ENCODE measurements at places on chromosomes 7 and 10.

DNA sequence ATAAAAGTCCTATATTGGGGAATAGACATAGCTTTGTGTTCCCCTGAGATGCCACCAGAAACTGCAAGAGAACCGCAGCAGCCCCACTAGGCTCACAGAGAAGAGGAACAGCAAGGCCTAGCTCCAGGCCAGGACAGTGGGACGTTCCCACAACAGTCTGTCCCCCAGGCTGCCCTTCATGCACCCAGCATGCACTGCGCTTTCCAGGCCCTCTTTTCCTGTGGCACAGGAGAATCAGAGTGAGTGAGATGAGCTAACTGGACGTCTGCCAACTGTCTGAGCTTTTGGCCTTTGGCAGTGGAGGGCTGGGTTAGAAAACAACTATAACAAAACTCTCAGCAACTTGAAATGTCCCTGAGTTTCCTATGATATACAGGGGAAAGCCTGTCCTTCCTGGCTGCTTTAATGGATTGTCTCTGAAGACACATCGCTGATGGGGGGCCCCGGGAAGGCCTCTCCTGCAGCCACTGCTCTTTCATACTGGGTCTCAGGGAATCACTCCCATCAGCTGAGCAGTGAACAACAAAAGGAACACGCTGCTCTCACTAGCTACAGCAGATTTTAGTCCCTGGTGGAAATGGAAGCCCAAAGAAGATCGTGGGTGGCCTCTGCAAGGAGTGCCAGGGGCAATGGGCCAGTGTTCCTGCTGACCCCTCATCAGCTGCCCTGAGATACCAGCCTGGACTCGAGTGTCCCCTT is 53.5 kb downstream of the PODXL start:
- DNase-seq: peak; percentile 51

DNA sequence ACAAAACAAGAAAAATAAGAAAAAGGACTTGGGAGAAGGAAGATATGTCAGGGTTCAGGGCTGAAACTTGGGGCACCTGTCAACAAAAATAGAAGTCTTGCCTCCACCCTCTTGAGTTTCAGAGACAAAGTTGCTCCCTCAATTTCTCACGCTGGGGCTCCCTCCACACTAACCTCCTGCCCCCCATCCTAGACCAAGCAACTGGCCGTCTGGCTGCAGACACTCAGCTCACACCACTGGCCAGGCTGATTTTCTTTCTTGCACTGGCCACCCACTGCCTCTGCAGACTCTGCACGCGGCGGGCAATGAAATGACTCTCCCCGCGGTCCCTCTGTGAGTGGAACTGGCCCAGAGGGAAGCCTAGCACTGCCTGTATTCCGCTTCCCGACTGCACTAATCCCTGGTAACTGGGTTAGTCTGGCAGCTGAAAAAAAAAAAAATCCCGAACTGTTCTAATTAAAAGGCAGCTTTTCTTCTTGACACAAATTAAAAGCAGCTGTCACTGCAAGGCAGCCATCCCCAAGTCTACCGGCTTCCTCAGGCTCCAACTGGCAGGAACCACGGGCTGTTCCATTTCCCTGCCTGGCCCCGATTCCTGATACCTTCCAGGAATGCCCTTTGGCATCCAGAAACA is 83.5 kb downstream of the SPDYE5 start:
- DNase-seq: peak; percentile 84

DNA sequence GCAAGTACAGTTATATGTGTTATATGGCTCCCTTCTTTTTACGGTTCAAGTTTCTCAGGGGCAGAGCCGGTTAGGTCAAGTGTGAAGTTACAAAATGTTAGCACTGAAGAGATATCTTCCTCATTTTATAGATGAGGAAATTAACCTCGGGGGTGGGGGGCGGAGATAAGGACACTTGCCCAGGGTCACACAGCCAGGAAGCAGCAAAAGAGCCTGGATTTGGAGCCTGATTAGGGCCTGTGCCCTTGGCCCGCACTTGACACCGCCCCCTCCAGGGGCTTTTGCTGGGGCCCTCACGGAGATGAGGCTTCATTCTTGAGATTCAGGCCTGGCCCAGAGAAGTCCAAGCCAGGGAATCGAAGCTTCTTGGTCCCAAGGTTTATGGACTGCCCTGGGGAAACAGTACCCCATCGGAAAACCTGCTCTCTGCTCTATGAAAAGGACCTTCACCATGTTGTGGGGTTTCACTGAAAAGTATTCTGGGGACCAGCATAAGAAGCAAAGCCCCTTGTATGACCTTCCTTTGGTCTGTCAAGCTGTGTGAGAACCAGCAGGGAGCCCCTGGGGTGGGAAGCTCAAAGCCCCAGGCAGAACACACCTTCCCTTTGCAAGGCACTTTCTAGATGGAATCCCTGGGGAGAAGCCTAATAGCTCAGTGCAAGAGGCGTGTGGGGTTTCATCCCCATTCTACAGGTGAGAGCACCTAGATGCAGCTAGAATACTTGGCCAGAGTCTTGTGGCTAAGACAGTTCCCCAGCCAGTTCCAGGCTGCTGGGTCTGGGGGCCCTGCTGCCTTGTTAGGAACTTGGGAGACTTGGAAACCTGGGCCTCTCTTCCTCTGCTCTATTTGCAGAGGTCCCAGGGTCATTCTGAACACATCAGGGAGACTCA is 21.9 kb downstream of the UNC5B start:
- no peak for DNase-seq

DNA sequence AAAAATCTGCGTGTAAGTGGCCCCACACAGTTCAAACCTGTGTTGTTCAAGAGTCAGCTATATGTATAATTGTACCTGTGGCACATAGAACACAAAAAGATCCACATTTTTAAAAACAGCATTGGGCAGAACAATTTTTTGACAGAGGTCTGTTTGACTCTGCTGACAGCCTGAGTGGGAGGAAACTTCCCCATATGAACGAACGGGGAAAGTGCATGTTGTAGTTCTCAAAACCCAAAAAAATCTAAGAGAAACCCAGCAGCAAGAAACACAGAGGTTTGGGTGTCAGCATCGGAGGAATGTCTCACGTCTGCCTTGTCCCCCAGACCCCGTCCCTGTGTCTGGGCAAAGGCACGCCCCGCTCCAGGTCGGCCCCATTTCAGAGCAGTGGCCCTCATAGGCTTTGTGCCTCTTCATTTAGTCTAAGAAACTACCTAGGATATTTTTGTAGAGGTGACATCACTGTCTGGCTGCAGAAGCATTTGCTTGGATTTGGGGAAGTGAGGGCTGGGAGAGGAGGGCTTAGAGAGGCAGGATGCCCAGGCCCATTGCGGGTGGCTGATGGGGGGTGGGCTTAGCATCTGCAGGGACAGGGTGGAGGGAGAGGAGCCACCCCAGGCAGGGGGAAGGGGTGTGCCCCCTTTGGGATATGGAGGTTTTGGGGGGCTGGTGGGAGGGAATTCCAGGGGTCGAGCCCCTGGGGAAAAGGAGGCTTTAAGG is 11.0 kb downstream of the CUX1 start:
- DNase-seq: no peak

DNA sequence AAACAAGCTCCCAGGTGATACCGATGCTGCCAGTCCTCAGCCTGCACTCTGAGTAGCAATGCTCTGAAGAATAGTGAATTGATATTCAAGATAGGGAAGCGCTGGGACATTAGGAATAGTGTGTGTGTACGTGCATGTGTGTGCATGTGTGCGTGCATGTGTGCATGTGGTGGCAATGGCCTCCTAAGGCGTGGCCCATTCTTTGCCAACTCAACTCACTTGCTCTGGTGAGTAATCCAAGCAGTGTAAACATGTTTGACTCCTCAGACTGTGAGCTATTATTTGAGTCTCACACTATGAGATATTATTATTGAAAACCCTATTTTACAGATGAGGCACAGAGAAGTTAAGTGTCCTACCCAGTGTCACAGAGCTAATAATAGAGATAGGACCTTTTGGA is 186.6 kb downstream of the RAB11FIP2 start:
- DNase-seq: no peak

DNA sequence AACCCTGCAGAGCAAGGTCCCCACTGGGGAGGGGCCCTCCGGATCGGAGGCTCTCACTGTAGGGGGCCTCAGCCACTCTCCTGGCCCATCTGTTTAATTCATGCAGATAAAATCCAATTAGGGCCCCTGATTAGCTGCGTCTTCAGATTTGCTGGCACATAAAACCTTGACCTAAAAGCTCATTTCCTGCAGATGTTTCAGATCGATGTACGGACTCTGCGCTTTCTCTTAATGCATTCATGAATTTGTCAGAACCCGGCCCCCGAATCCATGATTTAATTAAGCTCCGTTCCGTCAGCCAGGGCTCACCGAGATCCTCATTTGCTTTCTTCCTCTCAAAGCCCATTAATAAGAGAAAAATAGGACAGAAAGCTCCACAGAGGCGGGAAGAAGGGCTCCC is 40.0 kb upstream of the FOXL3 start:
- DNase-seq: no peak

GRCh38 chr7:13778967-13779366 is 210.5 kb downstream of the ETV1 start:
- DNase-seq: peak; percentile 22

GRCh38 chr10:124092250-124092859 is 1.0 kb downstream of the CHST15 start:
- DNase-seq: no peak

DNA sequence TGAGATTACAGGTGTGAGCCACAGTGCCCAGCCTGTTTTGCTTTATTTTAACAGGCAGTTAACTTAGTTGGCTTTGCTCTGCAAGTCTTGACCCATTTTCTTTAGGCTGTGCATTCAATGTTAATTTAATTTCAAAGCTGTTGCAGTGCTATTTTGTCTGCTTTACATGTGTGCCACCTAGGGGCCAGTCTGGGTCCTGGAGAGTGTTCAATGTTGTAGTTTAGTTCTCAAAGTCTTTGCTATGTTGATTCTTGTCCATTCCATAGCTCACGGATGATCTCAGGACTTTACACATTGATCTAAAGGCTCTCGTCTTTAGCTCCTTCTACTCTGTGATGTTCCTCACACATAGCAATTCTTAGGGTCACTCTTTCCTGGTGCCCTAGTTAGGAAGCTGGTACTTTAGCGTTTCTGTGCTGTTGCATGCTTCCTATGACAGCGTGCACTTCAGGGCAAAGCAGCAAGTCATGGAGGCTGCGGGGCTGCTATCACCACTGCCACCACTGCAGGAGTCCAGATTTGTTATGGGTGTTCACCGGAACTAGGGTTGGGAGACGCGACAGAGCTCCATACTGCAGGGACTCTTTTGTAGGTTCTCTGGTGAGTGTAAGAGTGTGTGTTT is 16.4 kb upstream of the ABCA13 start:
- peak; percentile 62 for DNase-seq

DNA sequence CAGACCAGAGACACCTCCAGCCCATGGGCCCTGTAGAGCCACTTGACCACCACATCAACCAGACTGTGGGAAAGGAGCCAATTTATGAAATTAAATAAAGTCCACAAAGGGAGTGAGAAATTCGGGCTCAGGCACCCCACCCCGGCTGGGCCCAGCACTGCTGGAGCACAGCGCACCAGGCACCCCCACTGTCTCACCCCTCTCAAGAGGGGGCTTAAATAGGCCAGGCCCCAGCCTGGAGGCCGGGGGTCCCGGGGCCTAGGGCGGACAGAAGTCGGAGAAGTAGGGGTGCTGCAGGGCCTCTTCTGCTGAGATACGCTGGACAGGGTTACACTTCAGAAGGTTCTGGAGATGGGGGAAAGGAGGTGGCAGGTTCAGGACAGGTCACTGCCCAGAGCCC is 3.9 kb downstream of the CDK5 start:
- no peak for DNase-seq

DNA sequence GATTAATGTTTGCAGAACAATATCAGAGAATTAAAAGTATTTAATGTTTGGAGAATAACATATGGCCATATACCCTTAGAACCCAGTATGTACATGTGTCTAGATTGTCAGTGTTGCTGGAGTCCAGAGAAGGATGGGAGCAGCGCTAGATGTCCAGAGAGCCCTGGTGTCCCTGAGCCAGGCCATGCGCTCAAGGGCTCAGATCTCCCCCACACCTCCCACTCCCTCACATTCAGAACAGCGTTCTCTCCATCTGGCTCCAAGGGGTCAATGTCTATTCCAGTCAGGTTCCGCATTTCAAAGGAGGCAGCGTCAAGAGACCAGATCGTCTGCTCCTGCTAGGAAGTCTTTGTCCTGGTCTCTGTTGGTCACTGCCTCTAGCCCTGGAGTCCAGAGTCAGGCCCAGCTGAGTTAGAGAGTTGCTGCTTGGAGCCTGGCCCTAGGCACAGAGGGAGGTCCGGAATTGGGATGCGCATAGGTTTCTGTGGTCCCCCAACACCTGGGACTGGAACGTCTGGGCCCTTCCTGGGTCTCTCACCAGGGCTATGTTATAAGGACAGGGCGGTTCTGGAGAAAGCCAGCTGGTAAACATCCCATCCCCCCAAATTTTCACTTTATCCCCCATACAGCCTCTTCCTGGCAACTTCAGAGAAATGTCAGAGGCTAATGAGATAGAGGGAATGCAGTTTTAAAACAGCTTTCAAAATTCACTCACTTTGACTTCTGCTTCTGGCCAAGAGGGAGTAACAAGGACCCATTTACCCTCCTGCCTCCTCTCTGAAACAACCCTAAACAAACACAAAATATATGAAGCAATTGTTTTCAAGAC is 6.5 kb upstream of the WDR86 start:
- no peak for DNase-seq

GRCh38 chr10:74681917-74682627 is 144.3 kb upstream of the KAT6B start:
- peak; percentile 45 for DNase-seq

Measured in AG10803 (cell line).